Frontal cortex (tissue), 4 donors: ENCODE measurements at places on chromosomes 2 and 18.

DNA sequence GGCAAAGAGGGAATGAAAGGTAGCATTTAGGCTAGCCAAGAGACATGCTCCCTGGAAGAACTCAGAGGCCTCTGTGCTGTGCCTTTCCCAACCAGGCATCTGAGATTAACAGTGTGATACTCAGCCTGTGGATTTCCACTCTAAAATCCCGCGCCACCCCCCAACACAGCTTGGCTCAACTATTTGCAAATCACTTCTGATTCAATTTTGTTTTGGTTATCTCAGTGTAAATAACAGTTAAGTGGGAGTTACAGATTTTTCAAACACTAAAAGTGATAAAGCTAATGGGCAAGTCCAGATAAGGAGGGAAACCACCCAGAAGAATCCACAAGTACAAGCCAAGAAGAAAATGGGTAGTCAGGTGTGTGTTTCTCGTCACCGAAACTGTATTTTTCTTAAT is 1.4 kb upstream of the NRP2 start:
- DNase-seq, result no peak

DNA sequence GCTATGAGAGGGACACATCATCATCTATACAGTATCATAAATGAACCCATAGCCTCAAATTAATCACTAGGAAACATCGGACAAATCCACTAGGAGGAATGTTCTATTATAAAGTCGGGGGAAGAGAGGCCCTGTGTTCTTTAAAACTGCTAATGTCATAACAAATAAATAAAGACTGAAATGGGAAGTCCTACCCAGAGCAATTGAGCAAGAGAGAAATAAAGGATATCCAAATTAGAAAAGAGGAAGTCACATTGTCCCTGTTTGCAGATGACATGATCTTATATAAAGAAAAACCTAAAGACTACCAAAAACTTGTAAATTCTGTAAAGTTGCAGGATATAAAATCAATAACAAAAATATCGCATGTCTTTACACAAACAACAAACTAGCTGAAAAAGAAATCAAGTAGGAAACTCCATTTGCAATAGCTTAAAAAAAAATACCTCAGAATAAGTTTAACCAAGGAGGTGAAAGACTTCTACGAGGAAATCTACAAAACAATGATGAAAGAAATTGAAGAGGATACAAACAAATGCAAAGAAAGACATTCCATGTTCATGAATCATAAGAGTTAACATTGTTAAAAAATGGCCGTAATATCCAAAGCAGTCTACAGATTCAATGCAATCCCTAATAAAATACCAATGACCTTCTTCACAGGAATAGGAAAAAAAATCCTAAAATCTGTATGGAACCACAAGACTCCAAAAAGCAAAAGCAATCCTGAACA is 30.6 kb downstream of the RTN4 start:
- DNase-seq, result no peak

DNA sequence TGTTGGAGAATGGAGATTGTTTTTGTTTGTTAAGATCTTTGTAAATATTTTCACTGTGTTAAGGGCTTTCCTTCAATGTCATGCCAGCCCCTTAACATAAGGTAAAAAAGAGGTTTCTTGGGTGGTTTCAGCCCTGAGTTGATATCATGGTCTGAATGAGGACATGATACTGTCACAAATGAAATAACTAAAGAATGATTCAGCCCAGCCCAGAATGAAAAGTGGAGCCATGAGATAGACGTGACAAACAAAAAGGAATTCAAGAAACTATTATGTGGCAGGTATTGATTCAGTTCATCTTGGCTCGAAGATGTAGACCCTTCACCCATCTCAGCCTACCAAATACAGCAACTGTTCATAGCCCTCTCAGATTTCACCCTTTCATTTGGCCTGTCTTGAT is 88.6 kb upstream of the TTN start:
- DNase-seq, result no peak

- no peak for DNase-seq
Observed at GRCh38 chr18:38664929-38665328, 1099.3 kb upstream of the CELF4 start.

GRCh38 chr2:187129868-187130267 is 280.9 kb upstream of the ZSWIM2 start:
- DNase-seq, result no peak
